Amniotic epithelial cell (primary cell): ENCODE measurements at places on chromosomes 6 and 20.

GRCh38 chr20:21389368-21389767 is 8.0 kb downstream of the NKX2-4 start:
- no peak for DNase-seq

DNA sequence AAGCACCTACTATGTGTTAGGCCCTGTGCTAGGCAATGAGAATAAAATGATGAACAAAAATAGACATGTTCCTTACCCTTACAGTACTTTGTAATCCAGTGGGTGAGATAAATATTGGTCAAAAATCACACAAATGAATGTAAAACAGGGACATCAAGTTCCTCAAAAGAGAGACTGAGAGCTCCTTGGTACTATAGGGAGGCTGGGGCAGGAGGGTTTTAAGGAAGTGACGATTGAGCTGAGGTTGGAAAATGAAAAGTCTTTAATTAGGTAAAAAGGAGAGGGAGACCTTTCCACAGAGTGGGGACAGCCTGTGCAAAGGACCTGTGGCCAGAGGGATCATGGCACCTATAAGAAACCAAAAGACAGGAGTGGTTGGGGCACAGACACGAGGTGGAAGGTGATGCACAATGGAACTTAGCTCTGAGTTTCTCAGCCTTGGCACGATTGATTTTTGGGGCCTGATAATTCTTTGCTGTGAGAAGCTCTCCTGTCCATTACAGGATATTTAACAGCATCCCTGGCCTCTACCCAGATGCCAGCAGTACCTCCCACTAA is 140.3 kb downstream of the CEP57L1 start:
- no peak for DNase-seq

- DNase-seq, result no peak
Observed at GRCh38 chr6:159094444-159095252, 49.9 kb upstream of the TAGAP start.

- DNase-seq, result no peak
Observed at GRCh38 chr6:163417595-163417994, 3.1 kb downstream of the QKI start.

- no peak for DNase-seq
Observed at GRCh38 chr20:46269372-46269771, 38.9 kb downstream of the CDH22 start.

- no peak for DNase-seq
Observed at GRCh38 chr20:62244644-62245108, 6.4 kb downstream of the OSBPL2 start.

DNA sequence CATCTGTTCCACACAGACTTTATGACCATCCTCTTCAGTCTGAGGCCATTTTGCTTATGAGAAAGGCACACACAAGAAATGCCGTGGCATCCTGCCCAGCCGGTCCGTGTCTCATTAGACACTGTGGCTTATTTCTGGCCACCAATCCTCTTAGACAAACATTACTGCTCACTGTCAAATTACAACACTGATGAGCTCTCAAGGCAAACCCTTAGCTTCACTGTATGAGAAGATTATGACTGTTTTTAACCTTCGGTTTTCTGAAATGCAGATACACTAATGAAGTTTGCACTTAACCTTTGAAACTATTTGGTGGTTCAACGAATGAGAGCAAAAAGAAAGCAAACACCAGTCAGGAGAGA is 50.5 kb upstream of the DST start:
- DNase-seq, result peak; percentile 94

DNA sequence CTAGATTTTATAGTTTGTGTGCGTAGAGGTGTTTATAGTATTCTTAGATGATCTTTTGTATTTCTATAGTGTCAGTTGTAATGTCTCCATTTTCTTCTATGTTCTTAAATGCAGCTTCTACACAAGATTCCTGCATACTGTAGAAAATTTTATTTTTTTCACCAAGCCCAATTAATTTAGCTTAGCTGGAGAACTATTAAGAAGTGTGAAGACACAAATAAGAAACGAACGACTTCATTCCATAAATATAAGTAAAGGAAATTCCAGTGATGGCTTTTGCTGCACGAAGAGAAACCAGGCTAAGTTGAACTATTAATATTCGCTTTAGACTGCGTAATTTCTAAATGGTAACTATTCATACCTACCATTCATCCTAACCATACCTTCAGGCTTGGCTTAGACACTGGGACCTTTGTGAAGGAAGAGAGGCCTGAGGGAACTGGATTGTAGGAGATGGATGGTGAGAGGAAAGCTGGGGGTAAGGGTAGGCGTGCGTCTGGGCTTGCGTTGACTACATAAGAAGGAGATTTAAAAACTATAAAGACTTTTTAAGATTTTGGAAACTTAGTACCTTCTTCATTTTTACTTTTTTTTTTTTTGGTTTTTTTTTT is 15.9 kb downstream of the HLA-DOA start:
- no peak for DNase-seq

- DNase-seq, result no peak
Observed at GRCh38 chr6:27811451-27811772, 100.8 kb downstream of the OR2B2 start.

DNA sequence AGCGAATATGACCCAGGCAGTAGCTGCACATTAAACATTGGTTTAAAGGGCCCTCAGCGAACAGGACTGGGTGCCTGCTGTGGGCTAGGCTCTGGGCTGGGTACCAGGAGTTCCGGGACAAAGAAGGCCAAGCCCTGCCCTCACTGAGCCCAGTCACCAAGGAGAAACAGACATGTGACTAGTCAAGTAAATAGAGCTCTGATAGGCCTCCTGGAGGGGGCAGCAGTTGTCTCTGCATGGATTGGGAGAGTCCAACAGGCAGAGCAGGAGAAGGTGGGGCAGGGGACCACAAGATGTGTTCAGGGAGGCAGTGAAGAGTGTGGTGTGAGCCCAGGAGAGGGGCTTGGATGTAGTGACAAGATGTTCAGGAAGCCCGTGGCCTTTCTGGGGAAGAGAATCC is 3.1 kb downstream of the HM13 start:
- peak; percentile 58 for DNase-seq

GRCh38 chr6:134061440-134061839 is 9.0 kb upstream of the SLC2A12 start:
- no peak for DNase-seq

DNA sequence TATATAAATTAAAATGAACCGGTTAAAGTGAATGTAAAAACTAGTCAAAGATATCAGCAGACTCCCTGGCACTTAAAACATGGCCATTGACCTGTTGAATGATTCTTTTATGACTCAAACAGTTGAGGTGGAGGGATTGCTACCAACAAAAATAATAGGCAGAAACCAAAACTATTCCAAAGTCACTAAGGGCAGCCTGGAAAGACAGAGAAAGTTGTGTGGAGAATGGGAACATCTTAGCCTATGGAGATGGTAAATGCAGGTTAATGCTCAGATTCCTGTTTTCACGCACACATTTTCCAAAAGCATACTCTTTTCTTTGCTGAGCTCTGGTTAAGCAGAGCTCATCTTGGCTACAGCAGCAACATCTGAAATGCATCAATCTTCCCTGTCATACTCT is 553.5 kb downstream of the HACE1 start:
- no peak for DNase-seq

DNA sequence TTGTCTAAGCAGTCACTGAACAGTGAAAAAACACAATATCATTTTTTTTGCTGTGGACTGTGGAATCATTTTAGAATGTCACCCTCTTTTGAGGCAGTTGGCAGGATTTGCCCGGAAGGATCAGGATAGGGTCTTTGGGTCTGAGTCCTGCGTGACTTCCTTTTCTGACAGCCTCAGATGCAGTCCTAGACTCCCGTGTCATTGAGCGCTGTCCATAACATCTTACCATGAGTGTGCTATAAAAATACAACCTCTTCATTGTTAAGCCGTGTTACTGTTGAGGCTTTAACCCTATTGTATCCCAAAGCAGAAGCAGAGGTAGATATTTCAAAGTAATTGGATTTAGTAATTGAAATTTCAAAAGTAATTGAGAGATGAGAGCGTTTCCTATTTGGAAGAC is 30.6 kb downstream of the ARID1B start:
- no peak for DNase-seq

- peak; percentile 55 for DNase-seq
Observed at GRCh38 chr6:157669747-157670216, 153.3 kb upstream of the SNX9 start.

- DNase-seq, result no peak
Observed at GRCh38 chr6:104862456-104862855, 2.7 kb upstream of the HACE1 start.

DNA sequence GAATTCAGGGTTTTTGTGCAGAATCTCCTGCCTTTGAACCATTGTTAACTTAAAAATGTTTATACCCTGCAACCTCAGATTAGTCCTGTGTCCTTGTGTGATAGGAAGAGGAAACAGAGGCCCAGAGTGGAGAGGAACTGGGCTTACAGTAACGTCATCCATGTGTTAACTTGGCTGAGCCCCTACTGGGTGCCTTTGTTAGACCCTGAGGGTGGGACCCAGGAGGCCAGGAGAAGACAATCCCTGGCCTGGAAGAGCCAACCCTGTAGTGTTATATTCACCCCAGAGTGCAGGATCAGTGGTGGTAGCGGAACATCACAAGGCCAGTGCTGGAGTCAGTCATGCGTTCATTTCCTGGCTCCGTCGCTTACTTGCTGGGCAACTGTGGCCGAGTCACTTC is 10.6 kb downstream of the MYLK2 start:
- no peak for DNase-seq

DNA sequence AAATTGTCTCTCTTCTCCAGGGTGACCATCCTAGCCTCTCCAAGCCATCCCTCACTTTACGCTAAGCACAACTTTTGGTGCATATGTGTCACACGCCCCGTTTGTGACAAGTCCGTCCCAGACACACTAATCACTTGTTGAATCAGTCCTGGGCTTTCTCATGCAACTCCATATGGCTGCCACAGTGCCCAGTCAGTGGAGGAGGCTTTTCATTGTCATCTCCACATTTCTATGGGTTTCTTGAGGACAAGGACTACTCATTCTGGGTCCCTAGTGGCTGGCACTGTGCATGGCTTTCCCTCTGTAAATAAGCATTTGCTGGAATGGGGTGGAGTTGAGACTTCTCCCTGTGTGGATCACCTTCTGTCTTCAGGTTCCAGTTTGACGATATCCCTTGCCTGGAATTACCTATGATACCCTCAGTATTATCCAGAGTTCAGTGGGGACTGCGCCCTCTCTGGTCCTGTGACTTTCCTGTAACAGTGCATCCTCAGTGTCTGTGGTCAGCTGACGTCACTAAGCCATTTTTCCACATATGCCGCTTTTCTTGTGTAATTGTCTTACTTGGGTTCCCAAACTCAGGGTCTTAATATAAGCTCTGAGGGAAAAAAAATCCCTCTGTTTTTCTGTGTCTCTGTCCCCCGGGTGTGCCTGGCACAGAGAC is 59.8 kb upstream of the MYL9 start:
- DNase-seq, result no peak

GRCh38 chr6:132598473-132598872 is 8.9 kb upstream of the TAAR5 start:
- DNase-seq, result peak; percentile 2

- no peak for DNase-seq
Observed at GRCh38 chr6:108165714-108166663, at the start of gene NR2E1. Gene NR2E1, plus strand, starts transcription at chr6:108166022. Its CDS starts 744 bp downstream, at chr6:108166766.

GRCh38 chr6:125078602-125079321 is 74.8 kb upstream of the TPD52L1 start:
- DNase-seq, result no peak

- no peak for DNase-seq
Observed at GRCh38 chr6:79403086-79403485, 134.1 kb downstream of the LCA5 start.

GRCh38 chr6:143205991-143206390 is 145.3 kb downstream of the AIG1 start:
- DNase-seq, result no peak

DNA sequence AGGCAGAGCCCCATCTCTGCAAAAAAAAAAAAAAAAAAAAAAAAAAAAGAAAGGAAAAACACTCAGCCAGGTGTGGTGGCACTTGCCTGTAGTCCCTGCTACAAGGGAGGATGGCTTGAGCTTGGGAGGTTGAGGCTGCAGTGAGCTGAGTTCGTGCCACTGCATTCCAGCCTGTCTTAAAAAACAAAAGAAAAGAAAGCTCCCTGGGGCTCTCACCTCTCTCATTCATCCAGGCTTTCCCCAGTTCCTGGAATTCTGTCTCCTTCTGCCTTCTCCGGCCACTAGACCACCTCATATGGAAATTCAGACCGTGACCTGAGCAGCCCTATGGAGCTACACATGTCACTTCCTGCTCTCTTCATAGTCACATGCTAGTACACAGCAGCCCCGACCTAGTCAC is 101.1 kb upstream of the TAB2 start:
- DNase-seq, result no peak

DNA sequence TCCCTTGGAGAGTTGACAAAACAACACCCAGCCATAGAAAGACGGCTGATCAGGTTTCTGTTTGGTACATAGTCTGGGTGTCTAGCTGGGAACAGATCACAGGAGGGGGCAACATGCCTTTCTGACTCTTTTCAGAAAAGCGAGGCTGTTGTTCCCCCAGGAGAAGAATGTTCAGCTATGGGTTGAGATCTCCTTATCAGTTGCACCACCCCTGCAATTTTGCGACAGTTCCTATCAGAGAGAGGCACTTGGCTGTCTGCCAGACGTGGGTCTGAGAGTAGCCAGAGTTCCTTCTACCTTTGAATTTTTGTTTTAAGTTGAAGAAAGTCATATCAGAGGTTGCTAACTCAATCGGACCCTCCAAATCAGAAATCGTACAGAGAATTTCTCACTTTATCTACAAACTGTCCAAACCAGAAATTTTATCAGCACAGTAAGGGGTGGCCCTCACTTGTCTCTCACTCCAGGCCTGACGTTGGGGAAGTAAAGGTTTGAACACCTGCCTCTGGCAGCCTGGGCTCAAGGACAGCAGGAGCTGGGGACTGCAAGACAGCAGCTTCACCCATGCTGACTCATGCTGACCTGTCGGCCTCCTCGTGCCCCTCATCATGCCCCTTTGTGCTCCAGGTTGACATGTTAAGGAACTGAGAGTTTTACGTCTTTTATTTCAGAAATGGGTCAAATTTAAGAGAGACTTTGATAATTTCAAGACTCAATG is 42.3 kb downstream of the TMC2 start:
- no peak for DNase-seq

DNA sequence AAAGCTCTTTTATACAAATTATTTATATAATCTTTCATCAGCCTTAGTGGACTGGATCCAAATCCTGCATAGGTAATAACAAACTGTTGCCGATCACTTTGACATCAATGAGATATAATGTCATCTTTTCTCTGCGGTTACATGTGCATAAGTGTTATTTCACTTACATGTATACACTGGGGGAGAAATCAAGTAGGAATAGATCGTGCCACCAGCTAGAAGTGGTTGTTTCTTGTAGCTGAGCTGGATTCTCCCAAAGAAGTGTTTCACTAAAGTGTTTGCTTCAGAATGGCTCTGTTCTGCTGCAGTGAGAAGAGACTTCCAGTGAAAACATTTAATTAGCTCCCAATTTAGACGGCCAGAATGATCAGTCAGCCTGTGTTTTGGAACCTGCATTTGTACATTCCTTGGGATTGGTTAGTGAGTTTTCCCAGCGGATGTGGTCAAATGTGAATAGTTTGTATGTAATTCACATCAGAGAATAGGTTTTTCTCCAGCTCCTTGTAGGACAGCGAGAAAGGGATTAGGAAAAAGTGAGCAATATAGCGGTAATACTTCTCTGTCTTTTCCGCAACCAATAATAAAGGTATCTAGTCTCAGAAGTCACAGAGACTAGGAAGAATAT is 163.1 kb upstream of the CCN2 start:
- DNase-seq, result no peak
